HS-27A (cell line): ENCODE measurements at places on chromosomes 4 and X.

- DNase-seq: no peak
Measured at GRCh38 chr4:5967783-5968182, 50.4 kb downstream of the C4orf50 start.

GRCh38 chrX:130162094-130162735, 3.4 kb downstream of the AIFM1 start:
- no peak for DNase-seq

DNA sequence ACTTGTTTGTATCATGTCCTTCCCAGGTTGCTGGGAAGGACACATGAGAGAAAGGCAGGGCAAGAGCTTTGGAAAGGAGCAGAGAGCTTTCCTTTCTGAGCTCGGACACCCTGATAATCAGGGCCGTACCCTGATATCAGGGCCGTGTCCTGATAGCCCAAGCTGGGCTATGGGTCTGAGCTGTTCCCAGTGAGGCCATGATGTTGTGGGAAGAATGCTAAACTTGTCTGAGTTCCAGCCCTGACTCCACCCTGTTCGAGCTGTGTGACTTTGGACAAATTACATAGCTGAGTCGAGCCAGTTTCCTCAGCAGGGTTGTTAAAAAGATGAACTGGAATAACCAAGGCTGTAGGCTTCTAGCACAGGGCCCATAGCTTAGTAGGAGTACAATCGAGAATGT, 3.3 kb upstream of the CXCR3 start:
- no peak for DNase-seq

DNA sequence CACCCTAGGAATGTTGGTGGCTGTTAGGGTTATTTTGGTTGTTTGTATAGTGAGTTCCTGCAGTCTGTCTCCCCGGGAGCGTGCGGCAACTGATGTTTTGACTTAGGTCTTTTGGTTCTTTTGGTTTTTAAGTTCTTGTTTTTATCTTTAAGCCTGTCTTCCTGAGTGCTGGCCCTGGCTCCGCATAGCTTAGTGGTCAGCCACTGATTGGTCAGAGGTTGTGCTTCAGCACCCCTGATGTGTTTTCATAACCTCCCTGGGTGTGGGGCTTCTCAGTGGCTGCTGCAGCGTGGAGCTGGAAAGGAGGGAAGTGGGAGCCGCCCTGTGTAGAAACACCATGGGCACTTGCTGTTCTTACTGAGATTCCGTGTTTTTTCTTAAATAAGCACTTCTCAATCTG, 5.1 kb downstream of the PIGG start:
- DNase-seq: no peak

GRCh38 chr4:168304744-168305459, 13.7 kb downstream of the DDX60 start:
- DNase-seq: no peak

DNA sequence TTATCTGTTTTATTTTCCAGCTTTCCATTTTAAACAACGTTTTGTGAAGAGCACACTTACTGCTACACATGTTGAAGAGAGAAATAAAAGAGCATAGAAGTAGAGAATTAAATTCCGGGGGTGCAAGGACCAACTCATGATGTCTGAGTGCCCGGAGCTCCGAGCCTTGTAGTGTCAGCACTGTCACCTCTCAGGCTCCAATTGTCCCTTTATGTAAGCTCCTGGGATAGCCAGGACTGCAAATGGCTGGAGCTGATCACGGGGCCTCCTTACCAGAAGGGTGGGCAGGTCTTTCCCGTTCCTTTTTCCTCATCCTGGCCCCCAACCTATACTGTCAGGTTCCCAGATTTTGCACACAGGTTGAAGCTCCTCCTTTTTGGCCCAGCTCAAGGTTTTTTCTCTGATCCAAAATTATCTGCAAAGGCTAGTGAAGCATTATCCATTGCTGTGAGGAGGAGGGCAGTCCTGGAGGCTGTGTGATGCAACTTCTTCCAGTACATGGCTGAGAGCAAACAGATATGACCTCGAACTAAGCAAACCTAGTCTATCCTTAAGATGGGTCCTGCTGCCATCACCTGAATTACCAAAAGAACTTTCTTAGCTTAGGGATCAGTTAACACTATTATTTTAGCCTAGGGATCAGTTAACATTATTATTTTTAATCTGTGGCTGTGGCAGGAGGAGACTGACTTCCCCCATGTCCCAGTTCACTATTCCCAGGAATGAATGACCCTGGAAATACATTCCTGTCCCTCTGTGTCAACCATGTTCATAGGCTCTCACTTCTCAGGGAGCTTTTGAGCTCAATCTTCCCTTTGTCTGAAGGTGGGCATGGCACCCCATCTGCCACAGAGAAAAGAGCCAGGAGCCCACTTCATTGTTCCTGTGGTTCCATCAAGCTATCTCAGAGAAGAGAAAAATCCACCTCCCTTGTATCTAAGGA, at the start of gene FGG:
FGG (minus strand) TSS at position 185 of the 943 bp plus-strand sequence; CDS start at position 138, 47 bp downstream.
- DNase-seq: no peak

DNA sequence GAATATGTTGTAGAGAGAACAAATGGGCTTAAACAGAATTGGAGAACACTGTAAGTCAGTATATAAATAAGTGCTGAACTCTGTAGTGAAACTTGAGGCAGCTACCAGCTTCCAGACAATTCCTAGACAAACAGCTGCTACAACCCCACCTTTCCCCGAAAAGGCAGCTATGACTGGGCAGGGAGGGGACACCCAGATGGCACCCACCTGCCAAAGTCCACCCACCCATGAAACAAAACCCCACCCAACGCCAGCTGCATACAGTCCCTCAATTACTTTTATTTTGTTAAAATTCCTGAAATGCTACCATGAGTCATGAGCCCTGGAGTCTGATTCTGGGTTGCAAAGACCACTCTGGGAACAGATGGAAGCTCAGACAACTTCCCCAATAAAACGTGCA, 24.4 kb downstream of the RELL1 start:
- peak; percentile 64 for DNase-seq

- peak; percentile 81 for DNase-seq
Measured at GRCh38 chr4:1192091-1192492, 19.7 kb upstream of the SPON2 start.

- DNase-seq: no peak
Measured at GRCh38 chr4:52619591-52619931, 39.5 kb downstream of the USP46 start.

- DNase-seq: no peak
Measured at GRCh38 chrX:29643181-29643580, 572.2 kb upstream of the MAGEB2 start.

GRCh38 chr4:5500165-5500564, 208.2 kb downstream of the EVC2 start:
- peak; percentile 7 for DNase-seq

DNA sequence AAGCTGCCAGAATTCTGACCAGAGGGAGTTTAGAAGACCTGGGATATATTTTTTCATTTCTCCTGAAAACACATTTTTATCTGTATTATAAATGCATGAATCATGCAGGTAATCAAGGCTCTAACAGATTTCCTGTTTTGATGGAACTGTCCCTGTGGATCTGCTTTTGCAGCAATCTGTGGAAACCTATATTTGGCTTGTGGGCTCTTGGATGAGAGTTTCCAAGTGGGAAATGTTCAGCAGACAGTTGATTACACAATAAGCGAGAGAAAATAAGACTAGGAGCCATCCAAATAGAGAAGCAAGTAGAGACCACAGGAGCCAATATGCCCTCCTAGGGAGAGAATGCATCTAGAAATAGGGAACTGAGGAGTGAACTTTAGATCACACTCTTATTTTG, 105.0 kb downstream of the NDST3 start:
- no peak for DNase-seq

DNA sequence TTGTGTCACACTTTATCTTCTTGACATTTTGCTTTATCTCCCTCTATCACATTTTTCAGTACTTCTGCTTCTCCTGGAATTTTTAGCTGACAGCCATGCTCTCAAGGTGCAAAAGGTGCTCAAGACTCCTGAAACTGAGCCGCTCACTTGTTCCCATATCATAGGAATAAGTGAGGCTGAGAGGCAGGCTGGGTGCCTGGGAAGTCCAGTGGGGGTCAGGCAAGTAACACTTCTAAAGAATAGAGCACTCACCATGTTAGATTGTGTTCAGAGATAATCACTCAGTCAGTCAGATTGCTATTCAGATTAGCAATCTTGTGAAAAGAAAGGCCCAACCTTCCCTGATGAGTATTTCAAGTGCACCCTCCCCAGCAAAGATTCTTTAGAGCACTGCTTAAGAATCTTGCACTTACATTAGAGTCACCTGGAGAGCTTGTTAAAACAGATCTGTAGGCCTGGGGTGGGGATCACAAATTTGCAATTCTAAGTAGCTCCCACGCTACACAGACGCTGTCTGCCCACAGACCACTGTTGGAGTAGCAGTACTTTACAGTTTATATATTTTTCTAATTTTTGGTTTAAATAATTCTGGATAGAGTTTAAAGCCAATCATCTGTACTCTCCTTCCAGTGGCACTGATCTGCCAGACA, 23.1 kb upstream of the LRAT start:
- DNase-seq: no peak
